ENCODE measurements at places on chromosomes 12 and 14.

DNA sequence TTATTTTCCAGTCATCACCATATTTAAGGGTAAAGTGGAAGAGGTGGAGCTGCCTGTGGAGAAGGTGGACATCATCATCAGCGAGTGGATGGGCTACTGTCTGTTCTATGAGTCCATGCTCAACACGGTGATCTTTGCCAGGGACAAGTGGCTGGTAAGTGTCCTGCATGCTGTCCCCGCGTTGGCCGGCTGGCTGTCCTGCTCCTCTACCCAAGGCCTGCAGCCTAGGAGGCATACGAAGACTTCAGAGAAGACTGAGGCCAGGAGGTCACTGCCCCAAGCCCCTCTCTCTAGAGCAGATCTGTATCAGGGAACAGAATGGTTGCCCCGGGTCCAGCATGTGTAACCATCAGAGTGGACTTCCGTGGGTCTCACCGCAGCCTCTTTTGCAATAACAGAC, 77.7 kb downstream of the PRMT8 start:
- no peak for DNase-seq

DNA sequence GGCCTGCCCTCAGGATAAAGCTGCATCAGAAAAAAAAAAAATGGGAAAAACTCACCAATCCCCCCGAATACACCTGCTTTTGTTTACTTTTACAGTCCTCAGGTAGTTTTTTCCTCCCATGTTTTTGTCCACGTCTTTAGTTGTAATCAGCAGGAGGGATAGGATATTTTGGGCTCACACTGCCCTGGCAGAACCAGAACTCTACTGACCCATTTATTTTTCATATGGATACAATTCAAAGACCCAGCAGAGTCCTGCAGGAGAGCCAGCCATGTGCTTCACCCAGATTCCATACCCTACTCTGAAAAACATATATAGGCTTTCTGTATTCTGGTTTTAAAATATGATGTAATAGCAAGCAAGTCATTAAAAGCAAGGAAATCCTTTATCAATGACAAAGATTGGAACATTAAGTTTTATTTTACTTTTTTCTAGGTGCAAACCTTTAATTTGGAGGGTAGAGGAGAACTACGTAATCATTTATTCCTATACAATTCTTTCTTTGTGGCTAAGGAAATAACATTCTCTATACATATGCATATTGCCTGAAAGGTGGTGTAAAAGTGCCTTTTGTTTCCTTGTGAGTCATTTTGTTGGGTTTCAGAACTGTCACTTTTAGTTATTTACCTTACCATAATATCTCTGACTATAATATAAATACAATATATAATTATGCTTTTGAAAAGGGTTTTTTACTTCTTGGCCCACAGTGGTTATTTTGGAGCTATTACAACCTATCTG, 19.1 kb downstream of the DACT1 start:
- no peak for DNase-seq

DNA sequence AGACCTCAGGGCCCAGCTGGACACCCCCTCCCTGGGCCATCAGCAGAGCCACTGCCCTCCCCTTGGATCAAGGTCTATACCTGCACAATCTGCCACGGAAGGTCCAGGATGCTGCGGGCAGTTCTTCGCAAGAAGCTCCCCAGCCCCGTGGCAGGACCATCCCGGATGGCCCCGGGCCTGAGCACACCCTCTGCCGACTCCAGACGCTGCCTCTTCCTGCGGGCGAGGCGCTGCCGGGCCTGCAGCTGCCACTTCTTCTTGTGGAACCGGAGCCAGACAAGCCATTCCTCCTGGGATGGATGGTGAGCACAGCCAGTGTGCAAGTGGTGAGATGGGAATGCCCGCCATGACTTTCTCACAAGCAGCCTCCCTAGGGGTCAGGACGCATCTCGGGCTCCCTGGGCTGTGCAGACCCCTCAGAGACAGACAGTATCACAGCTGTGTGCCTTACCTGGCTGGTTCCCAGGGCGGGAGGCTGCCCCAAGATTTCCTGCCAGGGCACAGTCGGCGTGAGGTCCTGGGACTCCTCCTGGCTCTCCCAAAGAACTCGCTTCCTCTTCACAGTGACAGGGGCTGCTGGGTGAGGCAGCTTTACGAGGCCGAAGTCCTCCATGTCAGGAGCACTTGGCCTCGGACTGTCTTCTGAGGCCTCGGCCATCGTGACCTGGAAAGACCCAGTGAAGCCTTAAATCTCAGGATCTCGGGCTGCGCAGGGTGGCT, 30.8 kb downstream of the P2RX2 start:
- no peak for DNase-seq

GRCh38 chr14:99749142-99749541, 44.1 kb upstream of the EML1 start:
- DNase-seq: no peak

- peak; percentile 48 for DNase-seq
Measured at GRCh38 chr12:12723681-12724420, 6.7 kb downstream of the CDKN1B start.

DNA sequence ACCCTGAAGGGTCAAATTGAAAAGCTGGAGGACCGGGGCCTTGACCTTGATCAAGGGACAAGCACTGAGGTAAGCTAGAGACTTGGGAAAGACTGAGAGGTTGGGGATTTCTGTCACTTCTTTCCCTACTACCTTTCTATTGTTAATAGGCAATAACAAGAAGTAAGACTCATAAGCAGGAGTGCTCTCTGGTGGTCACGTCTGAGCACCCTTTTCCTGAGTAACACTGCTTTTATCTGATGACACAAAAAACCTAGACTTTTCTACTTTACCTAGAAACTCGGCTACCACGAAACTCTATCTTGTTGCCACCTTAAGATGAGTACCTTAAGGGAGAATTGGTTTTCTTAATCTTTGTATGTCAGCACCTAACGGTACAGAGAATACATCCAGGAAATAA, 35.5 kb upstream of the PPFIBP1 start:
- DNase-seq: no peak

DNA sequence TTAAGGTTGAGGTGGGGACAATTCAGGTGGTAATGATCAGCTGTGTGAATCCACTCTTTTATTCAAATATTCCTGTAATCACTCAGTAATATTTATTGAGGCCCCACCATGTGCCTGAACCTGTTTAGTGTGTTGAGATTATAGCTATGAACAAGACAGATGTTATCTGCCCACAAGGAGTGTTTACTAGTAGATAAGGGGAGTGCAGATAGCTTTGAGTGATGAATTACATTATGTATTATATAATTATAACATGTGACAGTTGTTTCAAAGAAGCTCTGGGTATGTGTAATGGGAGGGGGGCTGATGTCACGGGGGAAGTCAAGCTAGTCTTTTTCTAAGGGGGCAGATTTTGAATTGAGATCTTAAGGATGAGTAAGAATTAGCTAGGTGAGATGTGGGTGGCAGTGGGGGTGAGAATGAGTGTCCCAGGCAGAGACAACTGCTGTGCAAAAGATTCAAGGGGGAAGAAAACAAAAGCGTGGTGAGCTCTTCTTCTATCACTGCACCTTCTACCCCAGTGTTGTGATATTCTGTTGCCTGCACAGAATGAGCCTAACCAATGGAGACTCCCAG, 21.3 kb upstream of the SRRM4 start:
- DNase-seq: no peak

- no peak for DNase-seq
Measured at GRCh38 chr12:41981013-41981412, 163.7 kb downstream of the GXYLT1 start.

- peak; percentile 27 for DNase-seq
Measured at GRCh38 chr12:5442251-5443006, 10.5 kb downstream of the NTF3 start.

Data from GM20000 (cell line).